Upper lobe of right lung (tissue), 1 donor: ENCODE measurements at places on chromosomes 7 and 10.

DNA sequence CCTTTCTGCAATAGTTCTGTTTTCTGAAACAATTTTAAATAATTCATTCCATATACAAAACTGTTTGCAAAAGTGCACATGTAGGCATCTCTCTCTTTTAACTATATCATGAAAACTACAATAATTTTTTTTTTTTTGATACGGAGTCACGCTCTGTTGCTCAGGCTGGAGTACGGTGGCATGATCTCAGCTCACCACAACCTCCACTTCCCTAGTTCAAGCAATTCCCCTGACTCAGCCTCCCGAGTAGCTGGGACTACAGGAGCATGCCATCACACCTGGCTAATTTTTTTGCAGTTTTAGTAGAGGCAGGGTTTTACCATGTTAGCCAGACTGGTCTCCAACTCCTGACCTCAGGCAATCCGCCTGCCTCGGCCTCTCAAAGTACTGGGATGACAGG lies 44.0 kb upstream of the SEMA3A start:
- no peak for DNase-seq

DNA sequence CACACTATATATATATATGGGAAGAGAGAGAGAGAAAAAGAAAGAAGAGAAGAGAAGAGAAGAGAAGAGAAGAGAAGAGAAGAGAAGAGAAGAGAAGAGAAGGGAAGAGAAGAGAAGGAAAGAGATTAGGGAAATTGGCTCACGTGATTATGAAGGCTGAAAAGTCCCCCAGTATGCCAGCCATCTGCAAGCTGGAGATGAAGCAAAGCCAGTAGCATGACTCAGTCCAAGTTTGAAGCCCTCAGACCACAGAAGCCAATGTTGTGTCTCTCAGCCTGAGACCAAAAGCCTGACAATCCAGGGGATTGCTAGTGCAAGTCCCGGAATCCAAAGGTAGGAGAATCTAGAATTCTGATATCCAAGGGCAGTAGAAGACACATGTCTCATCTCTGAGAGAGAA lies 206.3 kb upstream of the PRSS1 start:
- no peak for DNase-seq

GRCh38 chr10:130177250-130177649 lies 41.1 kb downstream of the GLRX3 start:
- DNase-seq, result no peak

DNA sequence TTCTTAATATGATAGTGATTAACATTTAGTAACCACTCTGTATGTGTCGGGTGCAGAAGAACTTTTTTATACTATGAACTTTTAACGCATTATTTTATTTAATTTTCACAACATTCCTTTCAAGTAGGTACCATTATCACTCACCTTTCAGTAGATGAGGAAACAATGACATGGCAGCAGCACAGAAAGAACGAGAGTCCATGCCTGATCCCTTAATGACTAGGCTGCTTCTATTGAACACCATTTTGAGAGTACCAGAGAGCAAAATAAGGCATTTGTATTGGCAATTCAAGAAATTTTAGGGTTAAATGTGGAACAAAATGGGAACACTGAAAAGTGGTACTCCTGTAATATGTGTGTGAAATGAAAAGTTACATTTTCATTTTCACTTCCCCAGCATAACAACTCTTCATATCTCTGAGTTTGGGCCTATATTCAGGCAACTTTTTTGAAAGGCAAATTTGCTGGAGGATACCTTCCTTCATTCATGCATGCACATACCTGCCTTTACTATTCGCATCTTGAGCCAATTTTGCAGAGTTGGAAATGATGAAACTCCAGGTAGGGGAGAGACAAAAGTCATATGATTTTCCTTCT lies 12.8 kb downstream of the LRRN3 start:
- DNase-seq, result no peak
